ENCODE measurements at places on chromosomes 2 and 18. TPM values are rescaled to one million over a fixed set of nuclear protein-coding genes. Genes with fewer than 3 reads are reported as not detected.

Gene VSNL1
- 7.7 TPM for total RNA-seq

Gene CD8B
- total RNA-seq, result not detected

GRCh38 chr2:217316743-217317142, 456.9 kb upstream of the TNP1 start:
- no peak for DNase-seq

GRCh38 chr2:51633073-51633472, 601.1 kb upstream of the NRXN1 start:
- DNase-seq, result no peak

GRCh38 chr18:27198036-27198435, 12.9 kb upstream of the CHST9 start:
- no peak for DNase-seq

GRCh38 chr2:69090820-69091219, 77.8 kb downstream of the ANTXR1 start:
- no peak for DNase-seq

Gene ZNF396
- total RNA-seq, result 13.2 TPM

DNA sequence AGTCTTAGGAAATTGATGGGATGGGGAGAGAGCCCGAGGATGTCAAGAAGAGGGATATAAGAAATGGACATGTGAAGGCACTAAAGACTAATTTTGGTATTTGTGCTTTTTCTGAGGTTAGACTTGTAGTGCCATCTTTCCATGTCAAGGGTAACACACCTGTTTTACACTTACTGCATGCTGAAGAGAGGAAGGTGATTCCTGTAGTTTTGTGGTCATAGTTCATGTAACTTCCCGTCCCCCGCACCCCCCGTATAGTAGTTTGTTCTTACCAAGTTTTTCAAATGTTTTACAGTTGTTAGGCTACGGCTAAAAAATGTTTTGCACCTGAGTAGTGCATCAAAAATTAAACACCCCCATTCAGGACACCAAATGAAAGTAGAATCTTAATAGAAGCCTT, 73.8 kb downstream of the CLIP4 start:
- DNase-seq, result no peak

- DNase-seq, result peak; percentile 25
Observed at GRCh38 chr2:74441690-74442482, at the start of gene RTKN. RTKN (minus strand) TSS chr2:74441937; CDS start chr2:74441816, 121 bp downstream.

Gene PNPT1
- total RNA-seq, result 61.9 TPM

Gene LRRFIP1
- 76.3 TPM for total RNA-seq

- DNase-seq, result no peak
Observed at GRCh38 chr2:46072101-46072820, 224.9 kb upstream of the EPAS1 start.

GRCh38 chr2:70456585-70457495, 96.8 kb downstream of the TGFA start:
- no peak for DNase-seq

DNA sequence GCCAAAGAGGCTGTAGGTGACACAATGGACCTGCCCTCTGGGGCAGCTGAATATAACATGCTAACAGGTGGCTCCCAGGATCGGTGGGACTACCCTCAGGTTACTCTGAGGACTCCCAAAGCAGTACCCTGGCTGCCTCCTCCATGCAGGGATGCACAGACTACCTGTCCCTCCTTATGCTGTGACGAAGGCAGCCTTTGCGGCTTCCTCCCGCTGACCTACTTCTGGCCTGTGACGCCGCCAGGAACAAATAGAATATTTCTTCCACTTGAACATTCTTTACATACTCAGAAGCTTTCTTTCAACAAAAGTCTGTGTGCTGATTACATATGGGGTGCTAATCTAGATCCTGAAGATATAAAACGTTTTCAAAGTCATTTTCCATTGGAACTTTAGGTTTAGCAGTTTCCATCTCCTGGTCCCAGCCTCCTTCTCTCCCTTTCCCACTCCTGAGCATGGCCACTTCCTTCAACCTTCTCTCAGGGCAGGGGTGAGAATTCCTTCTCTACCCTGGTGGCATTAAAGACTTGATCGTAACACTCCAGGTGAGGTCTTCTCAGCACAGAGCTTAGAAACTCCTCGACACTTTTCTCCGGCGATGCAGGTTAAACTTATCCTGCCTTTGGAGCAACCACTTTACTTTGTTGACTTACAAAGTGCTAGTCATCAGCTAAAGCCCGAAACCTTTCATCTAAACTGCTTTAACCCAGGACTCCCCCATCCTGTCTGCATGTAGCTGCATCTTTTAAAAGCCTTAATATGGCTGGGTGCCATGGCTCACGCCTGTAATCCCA, 58.9 kb upstream of the STK17B start:
- DNase-seq, result no peak

DNA sequence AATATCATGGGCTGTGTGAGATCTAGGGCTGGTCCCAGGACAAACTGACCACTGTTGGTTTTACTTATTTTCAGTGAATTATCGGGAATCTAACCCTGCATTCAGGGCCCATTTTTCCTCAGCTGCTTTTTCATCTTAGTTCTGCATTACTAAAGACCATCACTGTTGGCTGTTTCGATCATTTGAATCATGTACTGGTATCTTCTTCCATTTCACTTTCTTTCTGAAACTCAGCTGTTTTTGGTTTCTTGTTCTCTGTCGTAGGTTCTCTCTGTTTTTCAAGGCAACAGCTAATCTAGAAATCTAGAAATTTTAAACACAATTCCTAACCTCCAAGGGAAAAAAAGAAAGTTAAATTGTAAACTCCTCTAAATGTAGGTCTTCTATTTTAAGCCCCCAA, 159.9 kb upstream of the SESTD1 start:
- DNase-seq, result no peak

DNA sequence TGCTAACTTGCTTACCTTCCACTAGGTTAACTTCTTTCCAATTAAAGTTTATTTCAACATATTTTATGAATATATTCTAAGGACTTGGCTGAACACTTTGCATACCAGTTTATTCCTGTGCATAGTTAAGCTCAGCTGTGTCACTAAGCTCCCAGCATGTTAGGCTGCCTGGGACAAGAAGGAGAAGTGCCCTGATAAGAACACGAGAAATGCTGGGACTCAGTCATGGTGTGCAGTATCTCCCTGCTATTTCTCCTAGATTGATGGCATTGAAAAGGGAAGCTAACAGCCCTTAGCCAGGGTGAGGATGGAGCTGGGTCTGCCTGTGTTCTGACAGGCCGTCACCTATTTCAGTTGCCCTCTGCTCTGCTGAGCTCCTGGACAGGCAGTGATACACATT, 164.3 kb downstream of the TRABD2A start:
- no peak for DNase-seq

Gene EPB41L3
- 68.9 TPM for total RNA-seq

Measured in umbilical cord (tissue), 2 donors.